ENCODE measurements at places on chromosomes 11 and 22.

DNA sequence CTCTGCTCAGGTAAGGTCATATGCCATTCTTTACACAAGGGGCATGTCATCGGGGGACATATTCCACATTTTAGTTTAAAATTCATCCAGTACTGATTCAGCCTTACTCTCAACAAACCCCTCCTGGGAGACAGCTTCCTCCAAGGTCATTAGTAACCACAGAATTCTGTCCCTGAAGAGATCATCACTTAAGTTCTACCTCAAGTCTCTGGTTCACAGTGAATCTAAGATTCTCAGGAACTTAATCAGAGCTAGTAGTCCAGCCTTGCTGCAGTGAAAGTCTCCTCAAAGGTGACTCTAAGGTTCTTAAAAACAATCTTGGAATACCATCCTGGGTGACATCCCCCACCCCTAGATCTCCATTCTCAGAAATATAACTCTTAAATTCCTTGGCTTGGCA, 18.9 kb upstream of the GDPD4 start:
- no peak for DNase-seq

DNA sequence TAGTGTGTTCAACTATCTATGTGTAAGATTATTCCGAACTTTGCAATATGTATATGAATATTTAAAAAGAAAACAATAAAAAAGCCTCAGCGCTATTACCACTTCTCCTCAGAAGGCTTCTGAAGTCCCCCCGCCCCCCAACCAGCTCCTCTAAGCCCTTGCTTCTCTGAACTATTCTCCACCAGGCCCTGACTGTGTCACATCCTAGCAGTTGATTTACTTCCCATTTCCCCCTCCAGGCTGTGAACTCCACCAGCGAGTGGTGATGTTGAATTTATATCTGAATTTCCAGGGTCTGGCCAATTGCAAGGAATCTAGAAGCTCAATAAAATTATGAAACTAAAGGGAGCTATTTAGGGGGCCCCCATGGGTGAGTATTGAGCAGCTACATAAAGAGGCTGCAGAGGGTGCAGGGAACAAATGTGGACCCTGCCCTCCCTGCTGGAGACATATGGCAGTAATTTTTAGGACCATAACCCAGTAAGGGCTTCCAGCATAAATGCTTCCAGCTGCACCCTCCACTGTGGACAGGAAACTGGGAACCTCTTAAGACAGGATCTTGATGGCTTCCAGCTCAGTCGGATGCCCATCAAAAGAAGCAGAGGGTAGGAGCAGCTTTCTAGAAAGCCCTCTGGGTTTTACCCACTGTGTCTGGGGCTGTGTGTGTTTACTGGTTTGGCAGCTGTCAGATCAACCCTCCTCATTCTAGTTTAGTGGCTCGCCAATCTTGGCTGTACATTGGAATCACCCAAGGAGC, 81.4 kb downstream of the TIMP3 start:
- DNase-seq: no peak

GRCh38 chr22:46549563-46549840, 12.1 kb upstream of the CELSR1 start:
- DNase-seq: no peak

GRCh38 chr11:82975882-82976281, 74.3 kb downstream of the DDIAS start:
- DNase-seq: no peak

Measured in PC-3 (cell line).